ENCODE measurements at places on chromosomes 7 and 10.
A peak's percentile ranks its signal among the peaks of the same experiment; 100 is the strongest.

DNA sequence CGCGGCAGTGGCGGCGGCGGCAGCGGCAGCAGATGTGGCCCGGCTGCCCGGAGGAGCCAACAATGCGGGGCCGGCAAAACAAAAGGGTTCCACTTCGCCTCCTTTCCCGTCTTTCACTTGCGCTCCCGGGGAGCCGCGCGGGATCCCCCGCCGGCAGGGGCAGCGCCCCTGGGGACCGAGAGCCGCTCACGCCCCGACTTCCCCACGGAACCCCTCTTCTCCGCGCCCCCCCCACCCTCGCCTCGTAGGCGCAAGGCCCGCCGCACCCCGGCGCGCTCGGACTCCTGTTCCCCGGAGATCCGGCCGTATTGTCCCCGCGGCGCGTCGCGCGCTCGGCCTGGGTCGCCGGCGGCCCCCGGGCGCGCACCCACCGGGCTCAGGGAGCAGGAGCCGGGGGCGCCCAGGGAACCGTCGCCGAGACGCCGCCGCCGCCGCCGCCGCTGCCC lies 854 bp downstream of the CTBP2 start:
- no peak for ATAC-seq
- peak overlapping the region; percentile 97 for H3K4me3 ChIP-seq
- H3K4me1 ChIP-seq = peaks cover 49% of the 10 kb centered on the region
- H3K27me3 ChIP-seq = no peaks in the 10 kb centered on the region
- H3K36me3 ChIP-seq = no peaks in the 10 kb centered on the region
- H3K27ac ChIP-seq = peak overlapping the region; percentile 99

- H3K27me3 ChIP-seq = no peaks in the 10 kb centered on the region
- H3K27ac ChIP-seq = no peak overlapping the region
- H3K36me3 ChIP-seq = no peaks in the 10 kb centered on the region
- no peak for ATAC-seq
Measured at GRCh38 chr7:148434181-148434757, 156.3 kb upstream of the C7orf33 start.

DNA sequence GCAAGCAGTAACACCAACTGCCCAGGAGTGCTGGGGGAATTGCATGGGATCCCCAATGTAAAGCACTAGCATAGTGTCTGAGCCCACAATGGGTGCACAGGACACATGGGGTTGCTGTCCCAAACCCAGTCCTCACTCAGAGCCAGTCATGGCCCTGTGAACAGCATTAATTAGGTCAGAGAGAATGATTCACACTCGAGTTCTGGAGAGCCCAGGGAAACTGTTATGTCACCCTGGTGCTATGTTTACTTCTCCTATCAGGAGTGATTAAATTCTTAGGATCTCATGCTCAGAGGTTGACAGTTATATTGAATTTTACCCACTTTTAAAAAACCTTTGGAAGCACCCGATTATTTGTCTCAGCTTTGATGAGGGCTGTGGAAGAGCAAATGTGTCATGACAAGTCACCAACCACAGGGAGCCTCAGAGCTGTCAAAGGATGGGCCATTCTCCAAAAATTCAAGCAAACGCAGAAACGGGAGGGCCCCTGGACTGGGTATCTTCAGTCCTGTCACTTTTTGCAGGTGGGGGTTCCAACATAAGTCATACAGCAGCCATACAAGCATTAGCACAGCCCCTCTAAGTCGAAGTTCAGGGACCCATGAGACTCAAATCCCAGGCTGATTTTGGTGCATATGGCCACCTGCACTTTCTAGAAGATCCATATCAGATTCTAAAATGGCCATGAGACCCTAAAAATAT lies 1.3 kb upstream of the RASSF4 start:
- peaks cover 75% of the 10 kb centered on the region for H3K4me1 ChIP-seq
- H3K36me3 ChIP-seq = no peaks in the 10 kb centered on the region
- H3K27ac ChIP-seq = peak overlapping the region; percentile 94
- ATAC-seq = peak; percentile 23
- no peaks in the 10 kb centered on the region for H3K27me3 ChIP-seq
- peak overlapping the region; percentile 61 for H3K4me3 ChIP-seq

DNA sequence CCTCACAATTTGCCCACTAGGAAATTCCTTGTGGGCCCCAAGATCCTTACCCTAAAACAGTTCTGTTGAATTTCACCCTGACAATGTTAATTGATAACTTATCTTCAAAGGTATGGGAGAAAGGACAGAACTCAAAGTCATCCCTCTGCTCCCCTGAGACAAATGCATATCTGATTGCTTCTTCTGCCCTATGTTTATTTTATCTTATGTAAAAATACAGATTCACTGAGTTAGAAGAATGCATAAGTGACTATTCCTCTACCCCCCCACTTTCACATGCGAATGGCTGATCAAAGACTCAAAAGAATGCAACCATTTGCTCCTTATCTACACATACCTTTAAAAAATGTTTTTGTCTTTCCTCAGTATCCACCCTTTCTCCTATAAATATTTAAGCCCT lies 235.7 kb upstream of the SEMA3C start:
- no peaks in the 10 kb centered on the region for H3K36me3 ChIP-seq
- H3K4me1 ChIP-seq = no peaks in the 10 kb centered on the region
- H3K4me3 ChIP-seq = no peak overlapping the region

- H3K36me3 ChIP-seq = no peaks in the 10 kb centered on the region
- H3K27ac ChIP-seq = peak overlapping the region; percentile 59
- H3K4me1 ChIP-seq = no peaks in the 10 kb centered on the region
- peak; percentile 87 for ATAC-seq
- no peak overlapping the region for H3K4me3 ChIP-seq
Measured at GRCh38 chr10:115827231-115828009, 445.6 kb downstream of the GFRA1 start.

- H3K36me3 ChIP-seq = no peaks in the 10 kb centered on the region
- H3K4me3 ChIP-seq = no peak overlapping the region
- H3K27me3 ChIP-seq = no peaks in the 10 kb centered on the region
- no peak for ATAC-seq
- H3K4me1 ChIP-seq = no peaks in the 10 kb centered on the region
- no peak overlapping the region for H3K27ac ChIP-seq
Measured at GRCh38 chr7:30391806-30392205, 86.8 kb downstream of the NOD1 start.

DNA sequence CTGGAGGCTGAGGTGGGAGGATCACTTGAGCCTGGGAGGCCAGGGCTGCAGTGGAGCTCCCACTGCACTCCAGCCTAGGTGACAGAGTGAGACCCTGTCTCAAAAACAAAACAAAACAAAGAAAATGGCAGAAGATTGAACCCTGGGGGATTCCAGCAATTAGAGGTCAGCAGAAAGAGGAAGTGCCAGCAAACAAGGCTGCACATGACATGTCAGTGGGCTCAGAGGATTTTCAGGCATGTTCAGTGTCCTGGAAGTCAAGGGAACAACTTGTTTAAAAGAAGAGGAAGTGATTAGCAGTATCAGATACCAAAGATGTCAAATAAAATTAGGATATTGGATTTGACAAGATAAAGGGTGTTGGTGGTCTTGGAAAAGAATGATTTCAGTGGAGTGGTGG lies 32.3 kb downstream of the RAB18 start:
- no peaks in the 10 kb centered on the region for H3K27me3 ChIP-seq
- H3K27ac ChIP-seq = no peak overlapping the region
- H3K4me3 ChIP-seq = no peak overlapping the region
- no peak for ATAC-seq

DNA sequence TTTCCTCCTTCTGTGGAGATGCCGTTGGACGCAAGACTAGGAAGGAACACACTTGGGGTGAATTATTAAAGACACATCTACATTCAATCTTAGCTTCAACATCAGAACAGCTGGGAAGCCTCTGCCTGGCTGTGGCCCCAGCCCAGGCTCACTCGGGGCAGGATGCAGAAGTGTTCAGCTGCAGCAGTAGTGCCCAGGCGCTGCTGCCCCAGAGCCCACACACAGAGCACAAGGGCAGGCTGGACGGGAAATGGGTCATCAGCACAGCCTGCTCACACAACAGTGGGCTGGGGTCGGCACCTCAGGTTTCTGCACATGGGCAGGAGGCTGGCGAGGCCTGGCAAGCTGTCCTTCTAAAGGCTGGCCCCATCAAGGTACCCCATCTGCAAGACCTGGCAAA lies 42.5 kb downstream of the NOD1 start:
- H3K27me3 ChIP-seq = no peaks in the 10 kb centered on the region
- H3K27ac ChIP-seq = no peak overlapping the region
- H3K36me3 ChIP-seq = no peaks in the 10 kb centered on the region
- H3K4me1 ChIP-seq = peaks cover 25% of the 10 kb centered on the region
- no peak overlapping the region for H3K4me3 ChIP-seq

DNA sequence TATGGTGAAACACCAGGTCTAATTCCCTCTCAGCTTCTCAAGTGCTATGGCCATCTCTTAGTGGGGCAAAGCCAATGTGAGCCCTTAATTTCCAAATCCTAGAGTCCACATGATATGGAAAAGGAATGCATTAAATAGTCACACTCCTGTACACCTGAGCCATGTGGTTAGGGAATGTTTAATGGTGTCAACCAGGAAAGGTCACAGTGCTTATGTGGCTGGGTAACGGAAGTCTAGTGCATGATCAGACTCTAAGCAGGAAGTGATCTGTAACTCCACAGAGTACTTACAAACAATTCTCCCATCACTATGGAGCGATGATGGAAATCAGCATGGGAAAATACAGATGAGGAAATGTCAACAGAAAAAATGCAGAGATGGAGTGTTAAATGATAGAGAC lies 148.8 kb downstream of the MAGI2 start:
- H3K36me3 ChIP-seq = no peaks in the 10 kb centered on the region
- no peak overlapping the region for H3K4me3 ChIP-seq
- H3K4me1 ChIP-seq = no peaks in the 10 kb centered on the region

DNA sequence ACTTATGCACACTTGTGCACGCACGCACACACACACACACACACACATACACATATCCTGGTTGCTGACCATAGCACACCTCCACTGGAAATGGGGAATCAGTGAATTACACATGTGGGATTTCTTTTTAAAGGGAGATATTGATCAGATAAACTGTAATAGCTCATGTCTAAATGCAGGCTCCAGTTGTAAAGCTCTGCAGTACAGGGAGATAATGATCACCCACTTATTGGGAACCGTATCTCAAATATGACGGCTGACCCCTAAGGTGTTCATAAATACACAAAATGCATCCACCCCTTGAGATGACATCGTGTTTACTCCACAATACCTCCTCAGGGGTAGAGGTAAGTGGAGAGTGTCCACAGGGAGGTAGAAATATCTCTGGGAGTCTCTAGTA lies 79.2 kb downstream of the PLXNA4 start:
- no peak overlapping the region for H3K4me3 ChIP-seq
- no peaks in the 10 kb centered on the region for H3K36me3 ChIP-seq
- ATAC-seq = no peak
- H3K27me3 ChIP-seq = no peaks in the 10 kb centered on the region
- H3K4me1 ChIP-seq = peaks cover 11% of the 10 kb centered on the region

DNA sequence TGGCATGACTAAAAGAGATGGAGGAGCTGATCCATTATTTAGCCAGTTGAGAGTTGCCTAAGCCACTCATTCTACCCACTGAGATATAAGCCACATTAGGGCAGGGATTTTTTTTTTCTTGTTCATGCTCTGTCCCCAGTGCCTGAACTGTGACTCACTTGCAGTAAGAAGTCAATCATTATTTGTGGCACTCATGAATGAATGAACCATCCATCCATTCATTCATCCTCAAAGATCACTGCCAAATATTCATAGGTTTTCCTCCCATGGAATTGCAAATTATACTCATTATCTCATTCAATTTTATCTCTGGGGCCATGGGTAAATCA lies 22.8 kb upstream of the ARID5B start:
- no peak overlapping the region for H3K4me3 ChIP-seq
- H3K27ac ChIP-seq = no peak overlapping the region
- H3K27me3 ChIP-seq = no peaks in the 10 kb centered on the region
- no peaks in the 10 kb centered on the region for H3K36me3 ChIP-seq
- no peak for ATAC-seq

GRCh38 chr10:3622845-3623621 lies 162.0 kb downstream of the KLF6 start:
- peak overlapping the region; percentile 69 for H3K27ac ChIP-seq
- H3K4me1 ChIP-seq = no peaks in the 10 kb centered on the region
- no peak for ATAC-seq

DNA sequence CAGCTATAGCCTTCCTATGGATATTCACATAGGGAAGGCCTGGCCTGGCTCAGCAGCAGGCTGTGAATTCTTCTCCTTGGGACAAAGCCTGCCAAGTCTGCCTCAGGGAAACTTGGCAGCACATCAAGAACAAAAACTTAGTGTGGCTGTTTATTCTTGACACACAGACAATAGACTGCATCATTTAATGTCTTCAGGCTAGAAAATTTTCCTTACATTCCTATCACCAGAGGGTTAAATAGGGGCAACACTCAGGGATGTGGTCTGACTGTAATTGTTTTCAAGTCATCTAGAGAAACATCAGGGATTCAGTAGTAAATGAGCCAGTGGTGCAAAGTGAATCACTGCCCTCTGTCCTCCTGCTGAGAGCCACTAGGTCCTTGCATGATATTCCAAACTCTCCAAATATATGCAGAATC lies 137.3 kb downstream of the SEMA3C start:
- no peaks in the 10 kb centered on the region for H3K36me3 ChIP-seq
- ATAC-seq = peak; percentile 82
- H3K4me3 ChIP-seq = no peak overlapping the region

DNA sequence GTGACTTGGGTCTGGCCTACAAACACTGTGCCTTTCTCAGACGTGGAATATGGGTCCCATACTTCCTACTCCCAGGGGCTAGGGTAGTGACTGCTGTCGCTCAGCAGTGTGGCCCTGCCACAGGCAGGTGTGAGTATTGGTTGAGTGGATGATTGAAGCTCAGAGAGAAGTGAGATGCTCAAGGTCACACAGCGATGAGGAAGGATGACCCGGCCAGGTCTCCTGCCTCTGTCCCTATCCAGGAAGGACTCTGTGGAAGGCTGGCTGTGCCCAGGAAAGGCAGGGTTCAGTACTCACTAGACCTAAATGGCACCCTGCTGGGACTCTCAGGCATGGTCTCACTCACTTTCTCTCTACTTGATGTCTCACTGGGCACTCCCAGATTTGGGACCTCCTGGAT lies 2.8 kb downstream of the PRF1 start:
- ATAC-seq = no peak
- no peaks in the 10 kb centered on the region for H3K27me3 ChIP-seq
- no peak overlapping the region for H3K4me3 ChIP-seq
- no peak overlapping the region for H3K27ac ChIP-seq
- no peaks in the 10 kb centered on the region for H3K4me1 ChIP-seq

DNA sequence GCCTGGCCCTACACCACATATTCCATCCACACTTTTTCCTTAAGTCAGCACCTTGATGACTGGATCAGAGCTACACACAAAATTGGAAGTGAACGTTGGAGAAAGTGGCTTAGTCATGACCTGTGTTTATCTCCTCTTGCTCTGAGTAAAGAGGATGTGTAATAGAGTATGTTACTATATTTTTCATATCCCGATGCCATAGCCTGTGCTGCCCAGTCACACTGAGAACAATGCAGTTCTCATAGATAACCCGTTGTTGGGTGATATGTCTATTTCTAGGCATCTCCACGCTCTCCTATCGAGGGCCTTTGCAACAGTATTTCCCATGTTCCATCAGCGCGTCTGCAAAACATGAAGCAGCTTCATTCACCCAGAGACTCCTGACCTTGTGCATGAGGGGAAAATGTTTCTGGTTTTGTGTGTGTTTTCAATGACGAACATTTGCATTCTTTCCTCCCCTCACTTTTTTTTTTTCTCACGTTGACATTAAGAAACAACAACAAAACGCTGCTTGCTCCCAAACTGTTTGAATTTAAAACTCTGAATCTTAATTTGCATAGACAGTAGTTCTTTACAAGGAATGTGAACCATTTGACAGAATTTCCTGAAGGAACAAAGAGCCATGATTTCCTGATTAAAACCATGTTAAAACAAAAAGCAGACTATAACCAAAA lies 43.4 kb downstream of the GRK5 start:
- peak overlapping the region; percentile 90 for H3K27ac ChIP-seq
- no peaks in the 10 kb centered on the region for H3K36me3 ChIP-seq
- no peak overlapping the region for H3K4me3 ChIP-seq
- H3K4me1 ChIP-seq = peaks cover 87% of the 10 kb centered on the region
- H3K27me3 ChIP-seq = no peaks in the 10 kb centered on the region

Measured in gastroesophageal sphincter (tissue), 4 donors.